Activated T-helper 17 cell treated with anti-CD3 and anti-CD28 coated beads, Interleukin-2, amount 50 U/mL, for 72 hours (primary cell): ENCODE measurements at places on chromosomes 1 and 21. TPM values are rescaled to one million over a fixed set of nuclear protein-coding genes. Genes with fewer than 3 reads are reported as not detected.

The EPS15 gene
- 54.2 TPM for total RNA-seq

The RHEX gene
- total RNA-seq, result not detected

The CYP4A11 gene
- total RNA-seq, result not detected

The KRTAP7-1 gene
- not detected for total RNA-seq

DNA sequence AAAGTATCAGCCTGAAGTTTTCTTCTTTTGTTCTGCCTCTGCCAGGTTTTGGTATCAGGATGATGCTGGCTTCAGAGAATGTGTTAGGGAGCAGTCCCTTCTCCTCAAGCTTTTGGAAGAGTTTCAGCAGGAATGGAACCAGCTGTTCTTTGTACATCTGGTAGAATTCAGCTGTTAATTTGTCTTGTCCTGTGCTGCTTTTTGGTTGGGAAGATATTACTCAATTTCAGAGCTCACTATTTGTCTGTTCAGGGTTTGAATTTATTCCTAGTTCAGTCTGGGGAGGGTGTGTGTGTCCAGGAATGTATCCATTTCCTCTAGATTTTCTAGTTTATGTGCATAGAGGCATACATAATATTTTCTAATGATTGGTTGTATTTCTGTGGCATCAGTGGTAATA, 12.8 kb downstream of the ZNF678 start:
- ATAC-seq, result no peak

DNA sequence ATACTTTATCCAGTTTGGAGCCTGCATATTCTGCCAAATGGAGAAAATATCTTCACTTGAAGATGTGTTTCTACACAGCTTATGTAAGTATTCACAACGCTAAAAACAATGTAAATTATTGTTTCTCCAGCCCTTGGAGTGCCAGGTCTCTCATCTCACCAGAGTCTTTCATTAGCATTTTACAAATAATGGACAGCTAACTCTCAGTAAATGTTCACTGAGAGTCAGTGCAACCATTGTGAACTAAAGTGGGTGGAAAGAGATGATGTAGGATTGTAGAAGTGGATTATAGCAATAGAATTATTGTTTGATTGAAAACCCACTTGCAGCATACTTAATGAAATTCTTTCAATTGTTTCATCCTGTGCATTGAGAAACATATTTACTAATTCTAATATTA, 8.3 kb upstream of the FAM177B start:
- ATAC-seq, result no peak

GRCh38 chr1:9179463-9180110, 50.7 kb upstream of the GPR157 start:
- no peak for ATAC-seq

DNA sequence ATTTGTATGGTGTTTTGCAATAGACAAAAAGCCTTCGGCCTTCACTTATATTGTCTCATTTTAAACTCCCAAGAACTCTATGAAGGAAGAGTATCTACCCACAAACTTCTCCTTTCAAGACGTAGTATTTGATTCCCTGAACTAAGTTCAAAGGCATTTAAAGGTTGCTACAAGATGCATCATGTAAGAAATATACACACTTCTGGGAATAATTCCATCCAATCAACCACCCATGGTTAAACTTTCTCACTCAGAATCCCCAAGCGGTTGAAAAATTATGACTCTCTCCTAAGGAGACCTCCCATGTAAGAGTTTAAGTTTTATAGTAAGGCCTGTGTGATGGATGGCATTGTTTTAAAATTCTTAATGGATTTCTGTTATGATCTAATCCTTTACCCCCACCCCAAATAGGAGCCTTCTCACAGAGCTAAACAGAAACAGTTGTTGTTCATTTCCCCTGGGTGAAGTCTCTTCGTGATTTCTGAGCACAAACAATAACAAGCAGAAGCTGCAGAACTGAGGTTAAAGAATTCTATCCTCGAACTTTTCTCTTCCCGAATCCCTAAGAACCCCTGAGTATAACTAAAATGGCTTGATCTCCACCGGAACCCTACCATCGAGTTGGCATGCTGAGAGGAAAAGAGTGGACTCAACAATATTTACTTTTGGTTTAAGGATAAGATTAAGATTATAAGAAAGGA, 185.0 kb downstream of the TGFBR3 start:
- no peak for ATAC-seq

DNA sequence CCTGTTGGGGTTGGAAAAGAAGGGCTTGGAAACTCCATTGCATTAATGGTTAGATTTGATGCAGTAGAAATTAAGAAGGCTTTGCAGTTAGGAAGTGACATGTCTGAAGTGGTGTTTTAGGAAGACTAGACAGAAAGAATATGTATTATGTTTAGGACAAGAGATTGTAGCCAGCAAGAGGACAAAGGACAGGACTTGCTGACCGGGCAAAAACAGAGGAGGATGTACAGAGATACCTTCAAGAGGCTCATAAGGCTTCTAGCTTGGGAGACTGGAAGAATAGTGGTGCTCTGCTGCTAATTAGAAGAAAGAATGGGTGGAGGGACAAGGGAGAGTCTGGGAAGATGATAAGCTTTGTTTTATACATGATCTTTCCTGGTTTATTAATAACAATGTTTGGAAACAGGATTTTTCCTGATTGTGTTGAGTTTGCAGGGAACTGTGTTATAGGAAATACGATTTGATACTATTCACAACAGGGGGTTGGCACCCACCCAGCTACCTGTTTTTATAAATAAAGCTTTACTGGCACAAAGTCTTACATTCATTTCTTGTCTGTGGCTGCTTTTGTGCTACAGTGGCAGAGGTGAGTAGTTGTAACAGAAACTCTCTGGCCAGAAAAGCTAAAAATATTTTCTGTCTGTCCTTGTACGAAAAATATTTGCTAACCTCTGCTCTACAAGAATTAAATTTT, 37.1 kb upstream of the TMCO2 start:
- ATAC-seq, result no peak

DNA sequence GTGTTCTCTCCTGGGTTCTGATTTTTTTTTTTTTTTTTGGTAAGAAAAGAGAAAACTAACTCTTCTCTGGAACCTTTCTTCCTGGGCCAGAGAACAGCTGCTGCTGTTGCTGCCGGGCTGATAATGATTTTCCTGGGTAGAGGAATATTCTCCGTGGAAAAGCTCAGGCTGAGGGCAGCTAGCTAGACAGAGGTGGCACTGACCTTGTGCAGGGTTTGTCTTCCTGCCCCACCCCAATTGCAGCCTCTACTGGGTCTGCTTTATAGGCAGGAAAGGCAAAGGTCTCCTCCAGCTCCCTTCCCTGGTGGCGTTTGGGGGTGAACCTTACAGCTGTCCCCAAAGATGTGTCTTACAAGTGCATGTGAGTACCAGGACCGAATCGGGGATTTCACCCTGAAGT, 79.3 kb downstream of the SPSB1 start:
- ATAC-seq, result no peak

DNA sequence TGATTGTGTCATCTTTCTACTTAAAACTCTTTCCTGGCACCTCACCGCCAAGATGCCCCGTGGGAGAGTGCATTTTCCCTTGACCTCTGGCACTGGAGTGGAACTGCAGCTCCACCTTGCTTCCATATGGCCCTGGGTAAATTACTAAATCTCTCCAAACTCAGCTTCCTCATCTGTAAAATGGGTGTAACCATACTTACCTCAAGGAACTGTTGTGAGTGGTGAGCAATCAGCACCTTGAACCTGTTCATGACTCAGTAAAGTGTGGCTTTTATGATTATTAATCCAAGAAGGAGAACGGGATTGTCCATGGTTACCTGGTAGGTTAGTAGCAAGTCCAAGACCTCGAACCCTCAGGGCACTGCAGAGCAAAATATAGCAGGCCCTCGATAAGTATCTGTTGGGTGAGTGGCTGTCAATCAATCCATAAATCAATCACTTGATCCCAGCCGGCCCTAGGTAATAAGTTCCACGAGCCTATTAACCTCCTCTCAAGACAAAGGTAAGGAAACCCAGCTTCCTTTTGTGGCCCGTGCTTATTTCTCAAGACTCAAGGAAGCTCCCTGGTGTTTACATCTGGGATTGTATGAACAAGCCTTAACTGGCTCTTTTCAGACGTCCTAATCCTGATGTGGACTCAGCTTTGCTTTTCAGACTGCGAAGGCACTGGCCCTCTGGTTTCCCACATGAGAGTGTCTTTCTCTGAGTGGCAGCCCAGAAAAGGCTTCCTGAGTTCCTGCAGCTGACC, 114.0 kb upstream of the GJB5 start:
- no peak for ATAC-seq

- peak; percentile 98 for ATAC-seq
Observed at GRCh38 chr1:235831148-235831547, 35.6 kb downstream of the LYST start.

DNA sequence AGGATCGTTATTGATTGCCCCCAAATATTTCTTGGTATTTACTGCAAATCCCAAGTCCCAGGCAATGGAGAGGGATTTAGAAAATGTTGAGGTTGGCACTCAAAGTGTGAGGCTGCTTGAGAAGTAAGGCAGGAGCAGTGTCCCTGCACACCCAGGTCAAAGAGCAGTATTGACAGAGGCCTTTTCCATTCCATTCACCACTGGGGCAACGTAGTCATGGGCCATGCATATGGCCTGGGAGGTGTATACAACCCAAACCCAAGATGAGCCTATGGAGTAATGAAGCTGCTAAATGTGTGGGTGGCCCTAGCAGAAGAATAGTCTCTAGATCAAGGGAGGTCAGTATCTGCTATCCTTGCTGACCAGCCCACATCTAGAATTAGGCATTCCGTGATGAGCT, 245.6 kb downstream of the FOXD2 start:
- ATAC-seq, result no peak

DNA sequence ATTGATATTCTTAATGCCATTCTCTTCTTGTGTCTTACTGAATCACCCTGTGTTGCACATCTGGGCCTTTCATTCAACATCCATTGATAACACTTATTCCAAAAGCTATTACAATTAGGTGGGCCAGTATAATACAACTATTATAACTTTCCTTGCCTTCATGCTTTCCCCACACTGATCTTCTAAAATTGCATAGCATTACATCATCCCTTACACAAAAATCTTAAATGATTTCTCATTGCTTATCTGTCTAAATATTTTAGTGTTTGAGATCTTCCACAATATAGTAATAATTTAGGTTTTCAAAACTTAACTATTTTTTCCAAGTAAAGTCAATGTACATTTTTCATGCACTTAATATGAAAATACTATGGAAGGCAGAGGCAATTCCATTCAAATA, 1634.1 kb downstream of the PLA2G4A start:
- ATAC-seq, result no peak

GRCh38 chr21:25462517-25462971, 144.7 kb downstream of the MRPL39 start:
- peak; percentile 65 for ATAC-seq

- no peak for ATAC-seq
Observed at GRCh38 chr21:29257701-29258100, 41.0 kb upstream of the BACH1 start.

DNA sequence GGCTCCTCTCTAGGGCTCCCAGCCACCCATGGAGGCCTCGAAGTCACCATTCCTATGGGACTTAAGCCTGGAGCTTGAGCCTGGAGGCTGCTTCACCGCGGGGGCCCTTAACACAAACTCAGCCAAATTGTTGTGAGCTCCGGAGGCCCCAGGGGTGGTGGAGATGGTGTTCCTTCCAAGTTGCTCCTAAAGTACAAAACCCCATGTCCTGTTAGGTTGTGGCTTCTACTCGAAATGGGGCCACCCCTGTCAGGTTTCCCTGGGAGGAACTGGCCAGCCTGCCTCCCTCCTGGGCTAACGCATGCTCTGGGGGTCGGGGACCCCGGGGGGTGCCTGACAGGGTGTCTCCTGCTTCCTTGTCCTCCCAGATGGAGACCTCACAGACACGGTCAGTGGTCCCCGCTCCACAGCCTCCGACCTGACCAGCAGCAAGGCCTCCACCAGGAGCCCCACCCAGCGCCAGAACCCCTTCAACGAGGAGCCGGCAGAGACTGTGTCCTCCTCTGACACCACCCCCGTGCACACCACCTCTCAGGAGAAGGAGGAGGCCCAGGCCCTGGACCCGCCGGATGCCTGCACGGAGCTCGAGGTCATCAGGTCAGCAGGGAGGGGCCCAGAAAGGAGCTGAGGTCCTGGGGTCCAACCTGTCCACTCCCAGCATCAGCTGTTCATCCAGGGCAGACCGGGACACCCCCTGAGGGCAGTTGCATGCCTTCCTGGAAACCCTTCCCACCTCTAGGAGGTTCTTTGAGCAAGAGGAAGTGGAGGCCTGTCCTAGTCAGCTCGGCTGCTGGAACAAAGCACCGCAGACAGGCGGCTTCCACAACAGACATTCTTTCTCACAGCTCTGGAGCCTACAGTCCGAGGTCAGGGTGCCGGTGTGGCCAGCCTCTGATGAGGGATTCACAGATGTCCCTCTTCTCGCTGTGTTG, 10.8 kb upstream of the SLC25A34 start:
- no peak for ATAC-seq

DNA sequence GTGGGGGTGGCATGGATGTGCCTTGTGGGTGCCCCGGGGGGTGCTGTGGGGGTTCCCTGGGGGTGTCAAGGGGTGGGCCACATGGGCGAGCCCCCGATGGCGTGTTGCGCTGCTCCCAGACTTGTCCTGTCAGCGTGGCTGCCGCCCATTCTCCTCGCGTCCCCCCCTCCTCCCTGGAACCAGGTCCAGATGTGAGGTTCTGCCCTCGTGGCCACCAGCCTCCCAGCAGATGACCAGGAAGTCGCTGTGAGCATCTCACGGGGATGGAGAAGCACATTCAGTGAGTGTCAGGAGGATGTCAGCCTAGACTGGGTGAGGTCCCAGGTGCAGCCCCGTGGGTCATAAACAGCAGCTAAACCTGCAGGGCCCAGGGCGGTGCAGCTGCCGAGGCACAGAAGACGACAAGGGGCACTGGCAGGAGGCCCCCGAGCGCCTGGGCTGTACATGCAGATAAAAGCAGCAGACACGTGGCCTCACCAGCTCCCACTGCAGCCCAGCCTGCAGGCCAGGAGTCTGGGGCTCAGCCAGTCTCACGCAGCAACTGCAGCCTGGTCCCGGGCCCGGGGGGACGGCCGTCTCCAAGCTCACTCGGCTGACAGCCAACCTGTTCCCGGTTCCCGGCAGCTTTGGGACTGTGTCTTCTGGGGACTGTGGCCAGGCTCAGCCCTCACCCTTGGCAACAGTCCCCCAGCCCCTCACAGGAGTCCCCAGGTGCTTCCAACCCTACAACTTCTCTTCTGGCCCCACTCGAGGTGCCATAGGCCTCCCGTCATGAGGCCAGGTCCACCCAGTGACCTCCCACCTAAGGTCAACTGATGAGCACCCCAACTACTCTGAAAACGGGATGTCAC, 17.5 kb upstream of the COL6A2 start:
- ATAC-seq, result no peak

DNA sequence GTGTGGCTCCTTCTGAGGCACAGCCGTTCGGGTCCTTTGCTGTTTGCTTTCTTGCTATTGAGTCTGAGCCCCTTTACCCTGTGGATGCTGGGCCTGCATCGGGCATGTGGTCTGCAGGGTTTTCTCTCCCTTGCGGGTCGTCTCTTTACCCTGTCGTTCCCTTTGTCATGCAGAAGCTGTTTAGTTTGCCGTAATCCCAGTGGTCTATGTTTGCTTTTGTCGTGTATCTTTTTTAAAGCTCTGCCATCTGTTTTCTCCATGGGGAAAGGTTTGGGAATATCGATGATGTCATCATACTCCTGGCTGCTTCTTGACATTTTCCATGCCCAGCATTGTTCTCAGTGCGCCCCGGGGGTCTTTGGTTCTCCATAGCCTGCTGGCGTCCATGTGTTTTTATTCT, 68.2 kb downstream of the AGPAT3 start:
- ATAC-seq, result no peak
